ENCODE measurements at places on chromosomes 2 and 18.

DNA sequence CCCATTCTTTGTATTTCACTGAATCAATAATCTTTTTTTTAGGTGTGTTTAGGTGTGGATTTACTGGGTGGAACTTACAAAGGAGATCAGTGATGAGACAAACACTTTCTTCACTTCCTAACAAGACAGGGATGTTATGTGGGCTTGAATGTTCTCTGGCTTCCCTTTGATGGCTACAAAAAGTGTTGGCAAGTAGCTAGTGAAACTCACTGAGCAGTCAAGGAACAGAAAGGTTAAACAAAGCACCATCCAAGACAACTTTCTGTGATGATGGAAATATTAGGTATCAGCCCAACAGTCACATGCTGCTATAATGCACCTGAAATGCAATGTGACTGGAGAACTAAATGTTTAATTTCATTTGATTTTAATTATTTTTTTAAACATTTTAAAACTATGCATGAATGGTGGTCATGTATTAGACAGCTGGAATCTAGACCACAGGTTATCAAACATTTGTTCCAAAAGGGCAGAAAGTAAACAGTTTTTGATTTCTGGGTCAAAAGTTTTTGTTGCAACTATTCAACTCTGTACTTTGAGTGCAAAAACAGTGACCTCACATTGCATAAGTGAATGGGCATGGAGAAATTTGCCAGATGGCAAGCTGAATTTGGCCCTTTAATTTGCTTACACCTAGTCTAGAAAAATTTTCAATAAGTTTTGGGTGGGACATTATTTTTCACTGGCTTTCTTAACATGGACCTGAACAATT, 1272.7 kb upstream of the TMEFF2 start:
- DNase-seq: no peak

DNA sequence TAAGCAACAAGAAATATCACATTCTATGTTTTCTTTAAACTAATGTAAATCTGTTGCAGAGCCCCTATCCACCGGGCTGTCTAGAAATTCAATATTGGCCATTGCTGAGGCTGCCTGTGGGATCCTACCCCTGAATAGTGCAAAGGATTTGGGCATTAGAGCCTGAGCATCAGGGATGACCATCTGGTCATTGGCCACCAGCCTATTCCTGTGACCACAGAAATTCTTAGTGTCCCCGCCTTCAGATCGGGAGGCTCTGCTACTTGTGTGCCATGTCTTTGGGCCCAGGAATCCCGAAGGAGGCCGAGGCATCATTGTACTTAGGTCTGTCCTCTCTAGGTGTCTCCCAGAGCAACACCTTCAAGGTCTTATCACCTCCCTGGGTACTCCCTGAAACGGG, 73.8 kb downstream of the HRH4 start:
- DNase-seq: no peak

DNA sequence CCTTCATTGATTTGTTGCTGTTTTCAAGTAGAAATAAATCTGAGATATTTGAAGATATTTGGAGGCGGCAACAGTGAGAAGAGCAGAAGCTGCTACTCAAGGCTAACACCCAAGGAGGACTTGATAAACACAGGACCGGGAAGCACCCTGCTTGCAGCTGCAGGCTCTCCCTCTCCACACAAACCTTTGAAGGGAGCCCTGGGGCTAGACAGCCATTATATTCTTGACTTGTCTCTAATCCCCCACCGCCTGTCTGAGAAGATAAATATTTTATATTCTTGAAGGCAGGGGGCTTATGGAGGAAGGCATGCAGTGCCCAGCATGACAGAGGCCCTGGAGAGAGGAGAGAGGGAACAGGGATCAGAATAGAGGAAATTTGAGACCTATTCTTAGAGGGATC, 50.9 kb upstream of the SMAD2 start:
- DNase-seq: no peak

GRCh38 chr2:66324356-66324755, 110.6 kb upstream of the MEIS1 start:
- no peak for DNase-seq

DNA sequence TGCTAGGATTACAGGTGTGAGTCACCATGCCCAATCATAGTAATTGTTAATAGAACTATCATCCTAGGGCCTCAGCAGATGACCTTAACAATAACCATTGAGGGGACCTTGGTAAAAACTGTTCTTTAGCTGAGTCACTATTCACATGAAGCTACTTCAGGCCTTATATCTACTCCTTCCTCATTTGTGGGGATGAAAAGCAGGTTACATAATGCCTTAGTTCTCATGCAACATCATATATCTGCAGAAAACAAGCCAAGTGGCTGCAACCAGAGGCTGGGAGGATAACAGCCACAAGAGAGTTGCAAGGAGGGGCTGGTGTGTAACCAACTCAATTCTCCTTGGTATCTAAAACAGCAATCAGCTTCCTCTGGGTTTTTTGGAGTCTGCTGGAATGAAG, 445.4 kb downstream of the NBAS start:
- DNase-seq: no peak
